ENCODE measurements at places on chromosomes 6 and 20.

GRCh38 chr6:112899541-112899940, 552.4 kb downstream of the RFPL4B start:
- DNase-seq = no peak

DNA sequence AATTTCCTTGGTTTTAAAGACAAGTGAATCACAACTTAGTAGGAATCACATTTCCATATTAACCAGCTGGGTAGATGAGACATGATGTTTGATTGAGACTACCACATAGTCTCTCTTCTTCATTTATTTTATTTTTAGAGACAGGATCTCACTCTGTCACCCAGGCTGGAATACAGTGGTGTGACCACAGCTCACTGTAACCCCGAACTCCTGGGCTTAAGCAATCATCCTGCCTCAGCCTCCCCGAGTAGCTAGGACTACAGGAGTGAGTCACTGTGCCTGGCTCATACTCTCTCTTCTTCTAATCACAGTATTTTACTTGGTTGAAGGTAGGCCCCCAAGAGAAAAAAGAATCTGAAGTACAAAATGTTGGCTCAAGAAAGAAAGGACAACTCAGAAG, 80.2 kb upstream of the ASF1A start:
- DNase-seq = no peak

GRCh38 chr6:26252077-26252472, 112.9 kb upstream of the BTN3A2 start:
- no peak for DNase-seq

DNA sequence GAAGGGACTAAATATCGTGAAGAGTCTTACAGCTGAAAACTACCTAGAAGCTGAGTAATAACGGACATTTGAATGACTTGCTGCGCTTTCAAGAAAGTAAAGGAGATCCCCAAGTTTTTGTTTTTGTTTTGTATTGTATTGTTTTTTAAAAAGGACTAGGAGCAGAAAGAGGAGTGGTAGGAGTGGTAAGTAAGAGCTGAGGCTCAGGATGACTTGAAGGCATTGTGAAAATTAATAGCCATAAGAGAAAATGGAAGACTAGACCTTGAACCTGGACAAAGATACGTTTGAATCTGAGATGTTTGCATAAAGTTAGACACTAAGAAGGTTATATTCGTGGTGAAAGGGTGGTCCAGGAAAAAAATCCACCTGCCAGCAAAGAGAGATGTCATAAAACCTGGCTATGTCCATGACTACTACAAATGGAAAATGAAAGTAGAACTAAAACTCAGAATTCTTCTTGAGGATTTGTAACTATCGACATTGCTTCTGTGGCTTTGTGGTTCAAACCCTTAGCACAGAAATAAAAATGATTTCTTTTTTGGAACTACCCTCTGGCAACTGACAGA, 824.8 kb upstream of the FLRT3 start:
- no peak for DNase-seq

DNA sequence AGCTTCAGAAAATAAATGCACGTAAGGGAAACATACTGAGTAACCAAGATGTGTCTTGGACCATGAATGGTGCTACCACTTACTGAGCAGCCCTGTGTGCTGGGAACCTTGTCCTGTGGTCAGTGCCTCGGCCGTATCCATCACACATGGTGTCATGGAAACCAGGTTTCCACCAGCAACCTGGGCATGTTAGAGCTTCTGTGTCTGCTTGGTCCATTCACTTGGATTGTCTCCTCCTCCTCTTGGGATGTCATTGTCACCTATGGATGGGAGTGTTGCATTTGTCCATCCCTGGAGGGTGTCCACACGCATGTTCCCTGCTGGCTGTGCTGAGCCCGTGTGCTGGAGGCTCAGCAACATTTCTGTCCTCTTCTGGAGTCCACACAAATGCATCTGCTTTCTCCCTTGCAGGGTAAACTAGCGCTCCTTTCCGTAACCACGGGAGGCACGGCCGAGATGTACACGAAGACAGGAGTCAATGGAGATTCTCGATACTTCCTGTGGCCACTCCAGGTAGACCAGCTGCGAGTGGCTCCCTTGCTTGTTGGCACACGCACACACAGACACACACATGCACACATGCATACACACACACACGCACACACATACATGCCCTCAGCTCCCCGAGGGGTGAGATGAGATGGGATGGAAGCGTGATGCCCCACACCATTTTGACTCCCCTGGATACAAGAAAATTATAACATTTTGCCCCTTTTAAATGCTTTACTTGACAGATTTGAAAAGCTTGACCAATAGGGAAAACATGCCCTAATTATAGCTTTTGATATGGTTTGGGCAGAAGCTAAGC, 17.0 kb downstream of the NQO2 start:
- DNase-seq = no peak

GRCh38 chr20:23326774-23327173, 23.8 kb upstream of the NXT1 start:
- DNase-seq = no peak

DNA sequence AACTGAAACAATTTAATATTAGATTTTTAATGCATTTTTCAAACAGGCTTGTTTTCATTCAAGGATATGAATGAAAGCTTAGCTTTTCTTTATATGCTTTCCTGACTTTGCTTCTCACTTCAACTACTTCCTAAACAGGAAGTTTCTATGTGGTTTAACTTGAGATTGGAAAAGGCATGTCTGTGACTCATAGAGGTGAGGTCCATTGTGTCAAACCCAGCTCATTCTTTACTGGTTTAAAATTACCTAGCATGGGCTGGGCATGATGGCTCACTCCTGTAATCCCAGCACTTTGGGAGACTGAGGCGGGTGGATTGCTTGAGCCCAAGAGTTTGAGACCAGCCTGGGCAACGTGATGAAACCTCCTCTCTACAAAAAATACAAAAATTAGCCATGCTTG, 34.4 kb downstream of the EFHC1 start:
- no peak for DNase-seq

- DNase-seq = no peak
These were observed 9.3 kb downstream of the PSMA7 start for GRCh38 chr20:62133864-62134263.

- DNase-seq = peak; percentile 39
These were observed 33.2 kb downstream of the ADA start for GRCh38 chr20:44618318-44618731.

- peak; percentile 61 for DNase-seq
These were observed 5.2 kb downstream of the NAPB start for GRCh38 chr20:23415959-23416583.
